Activated CD4-positive, alpha-beta memory T cell treated with anti-CD3 and anti-CD28 coated beads, Interleukin-2, amount 10 ng/mL, durations not matched to agents 7 days and 5 days (primary cell): ENCODE measurements at places on chromosomes 6 and 20.

DNA sequence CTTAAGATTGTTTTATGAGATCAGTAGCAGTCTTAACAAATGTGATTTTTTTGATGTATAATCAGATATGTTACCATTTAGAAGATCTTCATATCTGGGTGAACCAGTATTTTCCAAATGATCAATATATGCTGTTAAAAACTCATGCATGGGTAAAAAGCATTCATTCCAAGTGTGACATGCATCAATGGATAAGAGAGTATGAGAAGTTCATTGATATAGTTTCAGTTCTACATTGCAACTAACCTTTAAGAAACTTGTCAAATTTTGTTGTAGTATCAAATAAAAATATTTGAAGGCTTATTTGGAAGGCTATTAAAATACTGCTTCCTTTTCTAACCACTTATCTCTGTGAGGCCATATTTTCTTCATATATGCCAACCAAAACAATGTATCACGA is 117.7 kb downstream of the FIG4 start:
- DNase-seq = no peak

GRCh38 chr20:440636-441035 is 21.7 kb downstream of the TBC1D20 start:
- no peak for DNase-seq

GRCh38 chr20:58064411-58065010 is 163.9 kb downstream of the ANKRD60 start:
- no peak for DNase-seq

DNA sequence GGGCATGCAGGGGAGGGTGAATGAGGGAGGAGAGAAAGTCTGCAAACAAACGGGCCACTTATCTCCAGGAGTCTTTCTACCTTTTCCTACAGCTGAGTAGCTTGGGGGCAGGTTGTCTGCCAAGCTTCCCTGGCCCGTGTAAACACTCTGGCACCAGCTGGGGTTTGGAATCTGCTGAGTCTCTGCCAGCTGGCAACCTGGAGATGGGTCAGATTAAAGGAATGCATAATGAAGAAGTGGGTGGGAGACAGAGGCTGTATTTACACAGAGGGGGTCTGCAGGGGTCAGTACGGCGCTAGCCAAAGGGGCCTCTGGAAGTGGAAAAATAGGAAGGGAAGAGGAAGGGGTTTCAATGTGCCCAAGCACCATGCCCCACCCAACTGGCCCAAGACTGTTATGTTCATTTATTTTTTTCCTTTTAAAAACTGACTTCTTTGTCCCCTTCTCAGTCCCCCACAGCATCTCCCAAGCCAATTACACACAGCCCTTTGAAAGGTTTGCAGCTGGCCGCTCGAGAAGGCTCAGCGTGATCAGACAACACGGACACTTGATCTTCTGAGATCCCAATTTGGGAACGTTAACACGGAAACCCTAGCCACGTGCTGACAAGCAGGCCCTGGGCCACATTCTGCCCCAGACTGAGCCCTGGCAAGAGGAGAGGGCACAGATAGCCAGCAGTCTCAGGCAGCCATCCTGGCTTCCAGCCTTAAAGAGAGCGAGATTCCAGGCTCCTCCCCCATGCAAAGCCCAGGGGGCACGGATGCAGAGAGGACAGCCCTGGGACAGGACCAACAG is 25.2 kb downstream of the TRAM2 start:
- no peak for DNase-seq

GRCh38 chr6:90158936-90159335 is 137.7 kb downstream of the BACH2 start:
- no peak for DNase-seq
